ENCODE measurements at places on chromosomes 3 and 15. TPM values are rescaled to one million over a fixed set of nuclear protein-coding genes. Genes with fewer than 3 reads are reported as not detected.

Gene SLC9C1
- total RNA-seq = not detected

Gene FGF7
- not detected for total RNA-seq

GRCh38 chr15:40238532-40239403, at the start of gene PAK6:
PAK6 (plus strand) TSS chr15:40239063; CDS start chr15:40264786, 25,723 bp downstream.
- no peak within 1 kb of the TSS for H3K4me3 ChIP-seq
- H3K27me3 ChIP-seq = peaks cover 19% of the 10 kb centered on the region
- DNase-seq = no peak
- H3K27ac ChIP-seq = no peak within 1 kb of the TSS

DNA sequence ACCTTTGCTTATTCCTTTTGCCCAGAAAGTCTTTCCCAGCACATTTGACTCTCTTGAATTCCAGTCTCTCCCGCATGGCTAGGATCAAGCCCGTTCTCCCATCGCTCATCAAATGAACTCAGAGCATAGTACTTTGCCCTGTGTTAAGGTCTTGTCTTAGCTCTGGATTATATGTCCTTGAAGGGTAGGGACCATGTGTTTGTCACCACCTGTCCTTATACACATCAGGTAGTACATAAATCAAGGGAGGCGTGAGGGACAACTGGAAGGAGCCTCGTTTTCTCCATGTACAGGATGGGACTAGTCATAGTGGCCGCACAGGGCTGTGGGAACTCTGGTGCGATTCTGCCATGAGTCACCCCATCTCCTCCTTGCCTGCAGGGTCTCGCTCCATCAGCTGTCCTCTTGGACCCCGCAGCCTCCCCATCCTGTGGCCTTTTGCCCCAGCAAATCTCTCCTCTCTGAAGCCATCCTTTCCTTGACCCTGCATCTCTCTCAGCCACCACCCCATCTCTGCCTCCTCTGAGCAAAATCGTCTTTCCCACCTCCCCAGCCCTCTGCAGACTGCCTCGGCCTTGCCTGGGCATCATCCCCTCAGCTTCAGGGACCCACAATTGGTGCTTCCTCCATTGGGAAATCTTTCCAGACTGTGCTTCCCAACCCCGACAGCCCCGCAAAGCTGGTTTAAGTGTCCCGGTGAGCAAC, 33.4 kb upstream of the RAB6B start:
- DNase-seq = no peak
- no peak overlapping the region for H3K4me3 ChIP-seq
- peaks cover 5% of the 10 kb centered on the region for H3K4me1 ChIP-seq
- H3K27ac ChIP-seq = no peak overlapping the region

GRCh38 chr3:15781637-15782402, 16.0 kb downstream of the ANKRD28 start:
- no peak for DNase-seq
- H3K4me3 ChIP-seq = no peak overlapping the region
- peaks cover 46% of the 10 kb centered on the region for H3K36me3 ChIP-seq

DNA sequence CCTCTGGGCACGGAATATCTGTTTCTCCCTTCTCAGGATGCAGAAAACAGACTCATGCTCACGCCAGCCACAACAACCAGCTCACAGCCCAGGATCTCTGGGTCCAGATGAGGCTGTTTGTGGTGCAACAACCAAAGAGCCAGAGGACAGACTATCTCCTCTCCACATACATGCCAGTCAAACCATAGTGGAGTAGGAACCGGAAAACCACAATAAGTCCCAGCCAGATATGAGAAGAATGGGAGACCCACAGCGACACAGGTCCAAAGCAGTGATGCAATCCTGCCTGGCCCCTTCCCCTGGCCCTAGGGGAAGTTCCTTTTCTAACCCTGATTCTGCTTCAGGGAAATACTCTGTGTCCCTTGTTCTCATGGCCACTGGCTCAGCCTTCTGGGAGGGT, 27.6 kb downstream of the MEX3B start:
- peaks cover 7% of the 10 kb centered on the region for H3K27me3 ChIP-seq
- H3K4me1 ChIP-seq = no peaks in the 10 kb centered on the region
- H3K36me3 ChIP-seq = no peaks in the 10 kb centered on the region
- H3K27ac ChIP-seq = no peak overlapping the region

DNA sequence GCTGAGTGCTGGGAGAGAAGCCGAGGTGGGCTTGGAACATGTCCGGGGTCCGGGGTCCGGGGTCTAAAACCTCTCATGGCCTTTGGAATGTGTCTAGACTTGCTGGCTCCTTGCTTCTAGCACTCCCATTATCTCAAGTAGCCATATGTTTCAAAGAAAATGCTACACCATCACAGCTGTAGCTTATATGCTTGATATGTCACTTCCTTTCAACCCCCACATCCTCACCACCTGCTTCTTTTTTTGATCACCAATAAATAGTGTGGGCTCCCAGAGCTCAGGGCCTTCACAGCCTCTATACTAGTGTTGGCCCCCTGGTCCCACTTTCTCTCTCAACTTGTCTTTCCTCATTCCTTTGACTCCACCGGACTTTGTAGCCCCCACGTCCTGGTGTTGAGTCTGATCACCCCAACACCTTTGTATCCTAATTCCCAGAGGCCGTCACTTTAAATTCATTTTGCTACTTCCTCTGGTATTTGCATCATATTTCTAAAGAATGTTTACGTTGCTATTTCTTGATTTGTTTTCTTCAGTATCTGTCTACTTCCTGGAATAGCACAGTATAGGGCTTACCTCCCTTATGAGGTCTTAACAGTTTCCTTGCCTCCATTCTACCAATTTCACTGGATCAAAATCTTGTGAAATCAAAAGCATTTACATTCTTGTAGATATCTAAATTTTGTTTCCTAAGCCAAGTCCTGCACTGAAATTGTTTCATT, 71.9 kb upstream of the CHRNB4 start:
- no peak for DNase-seq
- no peak overlapping the region for H3K4me3 ChIP-seq
- no peaks in the 10 kb centered on the region for H3K36me3 ChIP-seq
- no peak overlapping the region for H3K27ac ChIP-seq
- H3K4me1 ChIP-seq = peaks cover 8% of the 10 kb centered on the region
- H3K27me3 ChIP-seq = peaks cover 17% of the 10 kb centered on the region
